ENCODE measurements at places on chromosomes 5 and 9.

DNA sequence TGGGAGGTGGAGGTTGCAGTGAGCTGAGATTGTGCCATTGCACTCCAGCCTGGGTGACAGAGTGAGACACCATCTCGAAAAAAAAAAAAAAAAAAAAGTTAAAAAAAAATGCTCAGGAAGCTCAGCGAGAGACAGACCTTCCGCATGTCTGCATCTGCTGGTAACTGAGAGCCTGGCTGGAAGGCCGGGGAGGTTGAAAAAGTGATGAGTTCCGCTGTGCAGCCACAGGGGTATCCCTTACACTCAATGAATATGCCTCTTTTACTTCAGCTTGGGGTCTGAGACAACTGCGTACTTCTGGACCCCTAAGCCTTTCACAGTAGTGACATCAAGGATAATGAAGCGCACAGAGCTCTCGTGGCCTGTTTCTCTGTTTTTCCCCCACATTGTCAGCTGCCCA lies 179.9 kb upstream of the KLF4 start:
- DNase-seq, result no peak

GRCh38 chr9:23803216-23803615 lies 22.8 kb downstream of the ELAVL2 start:
- no peak for DNase-seq

DNA sequence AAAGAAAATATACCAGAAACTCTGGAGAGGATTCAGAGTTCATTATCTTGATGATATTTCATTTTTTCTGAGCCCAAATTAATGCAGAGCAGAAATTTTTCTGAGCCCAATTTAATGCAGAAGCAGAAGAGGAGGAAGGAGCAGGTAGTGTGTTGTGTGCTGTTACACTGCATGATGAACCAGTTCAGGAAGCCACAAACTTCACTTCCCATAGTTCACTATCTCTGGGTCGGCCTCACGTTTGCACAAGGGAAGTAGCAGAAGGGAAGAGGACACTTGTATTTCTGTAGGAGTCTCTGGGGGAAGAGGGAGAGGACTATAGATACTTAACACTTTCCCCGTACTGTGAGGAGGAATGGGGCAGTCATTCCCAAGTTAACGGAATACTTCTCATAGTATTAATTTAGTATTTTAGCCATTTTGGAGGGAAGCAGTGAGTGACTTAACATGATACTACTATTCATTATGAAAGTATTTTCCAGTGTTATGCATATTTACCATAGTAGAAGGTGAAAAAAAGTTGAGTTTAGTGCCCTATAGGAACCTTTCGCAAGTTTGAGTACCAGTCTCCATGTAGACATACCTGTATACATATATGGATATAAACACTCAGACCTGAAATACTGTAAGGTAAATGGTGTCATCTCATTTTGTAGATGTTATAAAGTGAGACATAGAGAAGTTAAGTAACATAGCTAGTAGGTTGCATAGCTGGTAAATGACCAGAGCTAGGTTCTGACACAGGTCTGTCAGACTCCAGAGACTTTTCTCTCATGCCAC lies 30.0 kb downstream of the XPA start:
- DNase-seq, result no peak

DNA sequence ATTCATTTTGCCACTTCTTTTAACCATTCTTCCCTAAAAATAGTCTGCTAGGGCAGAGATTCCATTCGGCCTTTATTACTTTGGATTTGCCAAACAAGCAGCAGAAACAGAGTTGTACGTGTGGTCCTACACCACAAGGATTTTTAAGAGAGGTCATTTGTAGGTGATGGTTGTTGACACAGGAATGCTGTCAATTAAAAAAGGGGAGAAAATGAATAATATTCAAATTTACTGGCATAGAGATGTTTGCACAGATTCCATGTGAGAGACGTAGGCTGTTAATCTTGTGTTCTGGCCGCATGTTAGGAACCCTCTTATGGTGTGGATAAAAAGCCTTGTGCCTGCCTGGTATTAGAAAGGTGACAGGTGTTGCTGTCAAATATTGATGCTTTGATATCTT lies 34.9 kb downstream of the TRIO start:
- no peak for DNase-seq

DNA sequence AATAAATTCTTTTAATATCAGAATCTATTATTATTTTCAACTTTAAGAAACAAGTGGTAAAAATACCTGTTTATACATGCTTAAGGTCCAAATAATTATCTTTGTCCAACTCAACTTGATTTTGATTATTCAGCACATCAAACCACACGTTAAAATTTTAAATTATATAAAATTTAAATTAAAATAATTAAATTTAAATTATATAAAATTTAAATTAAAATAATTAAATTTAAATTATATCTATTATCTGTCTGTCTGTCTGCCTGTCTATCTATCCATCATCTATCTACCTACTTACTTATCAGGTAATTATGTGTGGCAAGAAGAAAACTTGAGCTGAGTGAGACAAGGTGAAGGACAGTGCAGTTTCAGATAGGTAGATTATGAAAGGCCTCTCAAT lies 605.3 kb upstream of the RIOK2 start:
- DNase-seq, result no peak

All from T-helper 2 cell treated with Interferon-gamma antibody and Interleukin-4, amounts not matched to agents 5 μg/mL and 100 μg/mL, for 36 hours (primary cell).